ENCODE measurements at places on chromosomes 11 and 22.

- no peak for DNase-seq
Observed at GRCh38 chr11:2732940-2733628, 33.3 kb upstream of the KCNQ1OT1 start.

DNA sequence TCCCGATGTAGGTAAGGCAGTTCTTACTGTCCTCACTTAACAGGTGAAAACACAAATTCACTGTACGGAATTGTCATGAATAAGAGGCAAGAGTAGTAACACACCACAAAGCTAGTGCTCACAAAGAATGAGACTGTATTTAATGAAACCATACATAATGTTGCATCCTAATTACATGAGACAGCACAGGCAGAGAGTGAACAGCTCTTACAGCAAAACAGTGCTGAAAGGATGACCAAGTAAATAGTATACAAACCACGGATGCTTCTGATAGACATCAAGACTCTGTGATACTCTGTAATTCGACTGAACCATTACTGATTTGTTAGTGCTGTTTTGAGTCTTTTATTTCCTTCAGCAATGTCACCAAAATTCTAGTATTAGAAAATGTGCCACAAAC is 282.3 kb downstream of the TTC28 start:
- no peak for DNase-seq

DNA sequence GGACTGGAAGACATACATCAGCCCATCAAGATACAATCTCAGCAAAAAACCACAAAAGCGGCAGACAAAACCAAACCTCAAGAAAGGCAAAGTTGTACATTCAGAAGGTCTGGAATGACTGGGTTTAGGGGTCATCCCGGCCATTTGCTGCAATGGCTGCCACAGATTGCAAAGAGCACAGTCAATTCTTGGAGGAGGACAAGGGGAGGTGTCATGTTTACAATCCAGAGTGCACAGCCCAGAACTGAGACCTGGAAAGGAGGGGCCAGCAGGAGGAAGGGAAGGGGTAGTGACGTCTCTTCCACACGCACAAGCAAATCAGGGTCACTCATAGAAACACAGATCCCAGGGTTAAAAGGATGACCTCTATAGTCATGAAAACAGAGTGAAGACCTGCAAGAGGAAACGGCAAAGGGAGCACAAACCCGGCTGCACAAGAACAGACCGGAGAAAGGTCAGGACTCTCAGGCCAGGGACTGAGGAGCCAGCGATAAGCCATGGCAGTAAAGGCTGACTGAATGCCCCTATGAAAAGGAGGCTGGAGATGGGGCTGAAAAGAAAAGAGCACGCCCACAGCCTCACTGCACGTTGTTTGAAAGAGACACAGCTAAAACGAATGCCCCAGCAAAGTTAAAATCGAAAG is 18.2 kb upstream of the MUC5AC start:
- no peak for DNase-seq

DNA sequence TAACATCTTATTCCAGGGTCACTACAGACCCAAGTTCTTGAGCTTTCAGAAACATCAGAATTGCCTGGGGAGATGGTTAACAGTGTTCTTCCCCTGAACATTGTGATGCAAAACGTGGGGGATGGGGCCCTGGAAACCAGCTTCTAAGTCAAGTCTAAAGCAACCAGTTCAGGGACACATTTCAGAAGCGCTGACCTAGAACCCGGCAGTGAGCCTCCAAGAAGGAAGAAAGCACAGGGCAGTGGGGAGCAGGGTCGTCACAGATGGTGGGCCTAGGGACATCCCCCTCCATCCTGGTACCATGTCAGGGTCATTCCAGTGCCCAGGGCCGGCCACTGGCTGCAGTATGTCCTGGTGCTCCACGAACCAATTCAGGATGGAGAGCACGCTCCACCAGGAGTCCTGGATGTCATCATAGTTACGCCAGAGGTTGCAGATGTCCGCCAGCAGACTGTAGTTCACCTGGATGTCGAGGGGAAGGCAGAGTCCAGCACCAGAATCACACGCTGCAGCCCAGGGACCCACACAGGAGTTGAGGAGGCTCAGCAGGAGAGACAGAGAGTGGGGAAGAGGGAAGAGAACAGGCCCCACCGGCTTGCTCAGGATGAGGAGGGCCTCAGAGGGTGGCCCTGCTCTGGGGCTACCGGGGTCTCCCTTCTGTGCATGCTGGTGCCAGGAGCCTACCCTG is 5.0 kb downstream of the NAGA start:
- no peak for DNase-seq

GRCh38 chr22:25159028-25159427 is 40.6 kb upstream of the CRYBB3 start:
- DNase-seq: no peak

DNA sequence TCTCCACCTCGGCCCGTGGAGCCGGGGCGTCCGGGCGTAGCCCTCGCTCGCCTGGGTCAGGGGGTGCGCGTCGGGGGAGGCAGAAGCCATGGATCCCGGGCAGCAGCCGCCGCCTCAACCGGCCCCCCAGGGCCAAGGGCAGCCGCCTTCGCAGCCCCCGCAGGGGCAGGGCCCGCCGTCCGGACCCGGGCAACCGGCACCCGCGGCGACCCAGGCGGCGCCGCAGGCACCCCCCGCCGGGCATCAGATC is 439 bp downstream of the YAP1 start:
- no peak for DNase-seq

DNA sequence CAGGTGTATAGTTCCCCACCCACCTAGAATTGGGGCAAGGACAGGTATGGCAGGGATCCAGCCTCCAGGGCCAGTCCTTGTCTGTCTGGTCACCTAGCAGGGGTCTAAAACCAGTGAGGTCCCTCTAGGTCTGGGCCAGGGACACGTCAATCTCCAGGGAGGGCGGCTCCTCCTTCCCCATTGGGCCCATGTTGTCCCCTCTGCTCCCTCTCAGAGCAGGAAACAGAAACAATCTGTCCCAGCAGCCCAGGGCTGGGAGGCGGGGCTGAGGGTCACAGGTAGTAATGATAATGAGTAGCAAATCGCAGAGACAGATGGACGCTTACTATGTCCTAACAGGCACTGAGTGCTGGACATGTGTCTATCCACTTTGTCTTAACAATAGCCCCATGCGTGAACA is 22.8 kb upstream of the SYT7 start:
- DNase-seq: no peak

DNA sequence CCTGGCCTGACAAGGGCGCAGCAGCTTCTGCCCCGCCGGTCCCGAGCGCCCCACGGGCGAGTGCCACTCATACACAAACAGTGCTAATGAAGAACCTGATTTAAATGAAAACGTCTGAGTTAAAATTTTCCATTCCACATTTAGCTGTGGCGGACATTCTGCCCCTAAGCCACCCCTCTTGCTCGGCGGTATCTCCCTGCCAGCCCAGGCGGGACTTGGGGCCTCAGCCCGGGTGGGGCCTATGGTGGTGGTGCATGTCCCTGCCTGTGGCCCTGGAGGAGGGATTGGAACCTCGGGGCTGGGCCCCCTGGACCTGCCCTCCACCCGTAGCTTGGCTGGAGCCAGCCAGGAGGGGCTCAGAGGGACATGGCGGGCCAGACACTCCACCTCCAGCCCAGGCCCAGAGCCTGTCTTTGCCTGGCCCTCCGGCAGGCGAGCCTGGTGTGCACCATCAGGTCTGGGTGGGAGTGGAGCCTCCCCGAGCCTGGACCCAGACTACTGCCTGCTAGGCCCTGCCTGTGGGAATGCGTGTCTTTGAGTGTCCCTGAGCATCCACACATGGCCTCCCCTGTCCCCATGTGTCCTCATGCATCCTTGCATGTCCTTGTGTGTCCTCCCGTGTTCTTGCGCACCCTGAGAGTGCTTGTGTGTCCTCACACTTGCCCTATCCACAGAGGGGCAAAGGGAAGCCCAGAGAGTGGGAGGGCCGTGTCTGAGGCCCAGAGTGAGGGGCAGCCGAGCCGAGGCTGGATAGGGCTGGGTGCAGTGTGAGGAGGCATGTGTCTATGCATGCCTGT is 4.4 kb downstream of the ZDHHC8 start:
- DNase-seq: no peak

DNA sequence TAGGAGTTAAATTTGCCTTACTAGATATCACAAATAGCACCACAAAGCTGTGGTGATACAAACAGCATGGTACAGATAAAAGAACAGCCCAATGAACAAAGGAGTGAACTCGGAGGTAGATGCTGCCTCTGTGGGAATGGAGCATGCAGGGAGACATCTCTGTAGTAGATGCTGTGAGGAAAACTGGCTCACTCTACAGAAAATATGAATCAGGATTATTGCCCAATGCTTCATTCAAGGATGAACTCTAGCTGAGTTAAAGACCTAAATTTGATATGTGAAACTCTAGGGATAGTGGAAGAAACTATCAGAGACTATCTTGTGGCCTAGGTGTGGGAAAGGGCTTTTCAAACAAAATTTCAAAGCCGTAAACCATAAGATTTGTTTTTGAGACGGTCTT is 15.3 kb upstream of the CAPN5 start:
- DNase-seq: no peak

GRCh38 chr11:132911186-132911585 is 621.1 kb downstream of the OPCML start:
- DNase-seq: no peak

DNA sequence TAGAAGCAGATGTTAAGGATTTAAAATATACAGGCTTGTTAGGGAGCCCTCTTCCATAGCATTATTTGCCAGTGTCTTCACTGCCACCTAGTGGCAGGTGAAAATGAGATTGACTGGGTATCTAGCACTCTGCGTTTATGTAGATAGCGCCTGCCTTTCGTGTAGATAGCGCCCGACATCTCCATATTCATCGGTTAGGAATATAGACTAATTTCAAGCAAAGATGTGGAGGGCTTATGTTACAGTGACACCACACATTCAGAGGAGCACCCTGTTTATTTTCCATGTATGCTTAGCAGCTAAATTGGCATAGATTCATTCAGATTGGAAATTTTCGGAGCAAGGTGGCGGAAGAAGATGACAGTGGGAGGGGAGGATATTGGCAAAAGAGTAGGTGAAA is 72.0 kb downstream of the SLC5A12 start:
- peak; percentile 9 for DNase-seq

DNA sequence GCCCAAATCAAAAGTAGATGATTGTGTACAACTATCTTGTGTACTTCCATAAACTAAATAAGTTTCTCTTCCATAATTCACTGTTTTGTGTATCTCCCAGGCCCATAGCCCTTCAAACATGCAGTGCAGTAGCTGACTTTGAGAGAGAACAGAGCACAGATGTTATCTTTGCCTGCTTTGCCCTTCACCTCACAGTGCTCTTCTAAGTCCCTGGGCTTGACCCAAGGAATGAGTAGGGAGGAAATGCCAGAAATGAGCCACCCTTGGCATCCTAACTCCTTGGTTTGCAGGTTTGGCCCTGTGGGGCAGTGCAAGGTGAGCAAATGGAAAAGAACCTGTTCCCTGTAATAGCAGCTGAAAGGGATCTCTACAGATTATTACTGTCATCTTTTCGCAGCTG is 79.2 kb downstream of the STIM1 start:
- no peak for DNase-seq

GRCh38 chr11:132686886-132687285 is 845.4 kb downstream of the OPCML start:
- DNase-seq: no peak

DNA sequence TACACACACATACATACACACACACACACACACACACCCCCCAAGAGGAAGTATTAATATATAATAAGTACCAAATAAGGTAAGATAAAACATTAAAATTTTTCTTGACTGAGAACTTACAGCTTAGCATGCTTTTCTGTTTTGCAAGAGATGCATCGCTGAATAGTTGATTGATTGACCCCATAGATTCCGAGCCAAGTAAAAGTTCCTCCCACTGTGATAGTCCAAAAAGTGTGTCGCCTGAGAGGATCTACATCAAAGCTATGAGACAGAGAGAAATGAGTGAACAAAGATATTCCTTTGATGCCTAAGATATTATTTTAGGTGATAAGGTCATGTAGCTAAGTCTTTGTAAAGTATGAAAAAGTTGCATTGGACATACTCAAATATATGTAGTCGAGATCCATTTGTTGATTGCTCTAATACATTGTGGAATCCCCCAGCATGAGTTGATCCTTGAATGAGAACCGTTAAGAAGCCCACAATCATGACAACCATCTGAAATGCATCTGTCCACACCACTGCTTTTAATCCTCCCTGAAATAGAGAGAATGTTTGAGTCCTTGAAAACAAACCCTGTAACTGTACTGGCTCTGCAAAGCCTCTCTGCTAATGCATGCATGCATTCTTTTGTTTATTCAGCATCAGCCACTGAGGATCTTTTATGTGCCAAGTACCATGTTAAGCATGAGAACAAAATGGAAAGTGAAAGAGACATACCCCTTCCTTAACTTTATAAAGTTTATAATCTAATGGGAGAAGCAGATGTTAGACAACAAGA is 18.3 kb downstream of the SLC5A12 start:
- no peak for DNase-seq

GRCh38 chr11:95149651-95150364 is 60.2 kb downstream of the ENDOD1 start:
- no peak for DNase-seq

- no peak for DNase-seq
Observed at GRCh38 chr11:118670063-118670462, 9.4 kb downstream of the TREH start.

GRCh38 chr11:63698976-63699733 is 17.9 kb downstream of the RTN3 start:
- no peak for DNase-seq
